ENCODE measurements at places on chromosomes 5 and 9.

- no peak for DNase-seq
- no peak overlapping the region for H3K27ac ChIP-seq
- H3K4me1 ChIP-seq: no peaks in the 10 kb centered on the region
- H3K36me3 ChIP-seq: no peaks in the 10 kb centered on the region
- no peak overlapping the region for H3K4me3 ChIP-seq
These were observed 376.4 kb downstream of the CTNND2 start for GRCh38 chr5:11527652-11528349.

GRCh38 chr9:70481471-70481870 lies 67.0 kb upstream of the KLF9 start:
- no peak overlapping the region for H3K4me3 ChIP-seq
- peak overlapping the region; percentile 80 for H3K27ac ChIP-seq
- no peaks in the 10 kb centered on the region for H3K36me3 ChIP-seq
- no peaks in the 10 kb centered on the region for H3K27me3 ChIP-seq

GRCh38 chr5:1867114-1867814 lies 15.5 kb downstream of the IRX4 start:
- no peaks in the 10 kb centered on the region for H3K4me1 ChIP-seq
- DNase-seq: no peak
- H3K4me3 ChIP-seq: no peak overlapping the region
- no peaks in the 10 kb centered on the region for H3K36me3 ChIP-seq
- no peaks in the 10 kb centered on the region for H3K27me3 ChIP-seq
- no peak overlapping the region for H3K27ac ChIP-seq

GRCh38 chr9:134770972-134771971 lies 109.3 kb upstream of the FCN2 start:
- H3K36me3 ChIP-seq: no peaks in the 10 kb centered on the region
- no peak overlapping the region for H3K27ac ChIP-seq
- no peaks in the 10 kb centered on the region for H3K27me3 ChIP-seq
- DNase-seq: no peak
- peaks cover 2% of the 10 kb centered on the region for H3K4me1 ChIP-seq
- H3K4me3 ChIP-seq: no peak overlapping the region

GRCh38 chr9:98569491-98569890 lies 139.2 kb downstream of the GABBR2 start:
- no peaks in the 10 kb centered on the region for H3K4me1 ChIP-seq
- no peaks in the 10 kb centered on the region for H3K36me3 ChIP-seq
- H3K27me3 ChIP-seq: no peaks in the 10 kb centered on the region
- DNase-seq: no peak
- H3K4me3 ChIP-seq: no peak overlapping the region
- no peak overlapping the region for H3K27ac ChIP-seq

Measured in testis (tissue), 5 donors.